ENCODE measurements at places on chromosomes 7 and 10.

GRCh38 chr7:37765421-37765829 is 81.9 kb downstream of the GPR141 start:
- no peak for DNase-seq

DNA sequence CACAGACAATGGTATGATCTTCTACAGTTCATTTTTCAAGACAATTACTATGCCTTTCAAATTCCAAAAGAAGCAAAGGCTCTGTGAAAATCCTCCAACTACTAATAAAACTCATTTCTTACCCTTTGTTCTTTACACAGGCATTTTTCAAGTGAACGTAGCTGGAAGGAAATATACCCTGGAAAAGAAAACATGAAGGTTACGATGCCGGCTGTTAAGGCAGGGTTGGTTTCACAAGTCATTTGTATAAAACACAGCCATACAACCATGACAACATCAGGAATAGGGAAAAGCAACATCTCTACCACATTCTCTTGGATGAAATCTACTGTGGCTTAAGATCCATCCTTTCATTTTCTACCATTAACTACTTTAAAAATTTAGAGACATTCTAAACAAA is 207.9 kb downstream of the DOCK4 start:
- no peak for DNase-seq

- DNase-seq: no peak
Observed at GRCh38 chr7:33128631-33128989, 754 bp upstream of the BBS9 start.

DNA sequence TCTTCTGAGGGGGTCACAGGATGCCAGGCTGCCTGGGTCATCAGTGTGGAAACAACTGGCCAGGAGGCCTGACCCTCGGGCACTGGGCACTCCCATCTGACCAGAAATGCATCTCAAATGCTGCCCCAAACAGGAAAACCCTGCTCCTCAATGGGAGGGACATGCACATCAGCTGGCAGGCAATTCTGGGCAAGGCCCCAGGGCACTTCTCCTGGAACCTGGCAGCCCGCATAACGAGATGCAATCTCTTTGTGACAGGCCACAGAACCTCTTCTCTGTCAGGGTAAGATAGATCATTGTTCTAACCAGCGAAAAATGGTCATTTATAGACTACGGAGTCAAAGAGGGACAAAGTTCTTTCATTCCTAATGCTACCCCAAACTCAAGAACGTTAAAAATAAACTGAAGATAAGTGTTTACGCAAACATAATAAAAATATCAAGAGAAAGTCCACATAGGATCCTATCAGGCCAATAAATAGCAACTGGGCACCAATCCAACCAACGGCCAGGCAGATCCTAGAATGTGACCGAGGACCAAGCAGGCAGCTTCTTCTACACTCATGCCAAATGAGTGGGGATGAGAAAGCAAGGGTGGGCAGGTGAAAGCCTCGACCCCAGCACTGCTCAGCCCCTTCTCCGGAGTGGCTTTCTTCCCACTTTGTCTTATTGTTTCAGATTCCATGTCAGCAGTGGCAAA is 212.3 kb downstream of the TCERG1L start:
- no peak for DNase-seq

GRCh38 chr10:22724773-22725172 is 10.4 kb upstream of the PIP4K2A start:
- DNase-seq: no peak

DNA sequence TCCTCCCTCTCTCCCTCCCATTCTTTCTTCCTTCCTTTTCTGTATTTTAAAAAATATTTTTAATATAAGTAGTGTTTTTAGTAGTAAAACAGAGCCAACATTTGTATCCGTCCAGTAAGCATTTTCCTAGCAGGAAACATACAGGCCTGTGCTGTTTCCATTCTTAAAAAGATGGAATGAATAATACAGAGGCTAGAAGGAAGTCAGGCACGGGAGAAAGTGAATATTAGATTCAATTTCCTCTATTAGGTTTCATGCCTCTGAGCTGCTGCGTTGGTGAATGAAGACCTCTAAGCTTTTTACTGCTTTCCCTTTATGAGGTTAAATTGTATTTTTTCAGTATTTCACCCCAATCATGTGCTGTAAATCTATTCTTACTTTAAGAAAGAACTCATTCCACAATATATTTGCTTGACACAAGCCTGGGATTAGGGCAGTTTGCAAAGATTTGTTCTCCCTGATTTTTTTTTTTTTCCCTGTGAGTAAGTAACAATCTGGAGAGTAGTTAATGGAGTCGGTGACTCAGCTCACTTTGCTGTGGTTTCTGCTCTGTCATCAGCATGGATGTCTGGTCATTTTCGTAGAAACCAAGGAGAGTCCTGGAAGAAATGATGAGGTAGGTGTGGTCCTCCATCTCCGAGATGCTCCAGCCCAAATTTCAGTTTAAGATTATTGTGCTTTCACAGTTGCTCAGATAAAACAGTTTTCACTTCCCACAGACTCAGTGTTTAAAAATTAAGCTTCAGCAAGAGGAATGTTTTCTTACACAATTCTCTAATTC is 76.1 kb upstream of the PITRM1 start:
- DNase-seq: no peak

DNA sequence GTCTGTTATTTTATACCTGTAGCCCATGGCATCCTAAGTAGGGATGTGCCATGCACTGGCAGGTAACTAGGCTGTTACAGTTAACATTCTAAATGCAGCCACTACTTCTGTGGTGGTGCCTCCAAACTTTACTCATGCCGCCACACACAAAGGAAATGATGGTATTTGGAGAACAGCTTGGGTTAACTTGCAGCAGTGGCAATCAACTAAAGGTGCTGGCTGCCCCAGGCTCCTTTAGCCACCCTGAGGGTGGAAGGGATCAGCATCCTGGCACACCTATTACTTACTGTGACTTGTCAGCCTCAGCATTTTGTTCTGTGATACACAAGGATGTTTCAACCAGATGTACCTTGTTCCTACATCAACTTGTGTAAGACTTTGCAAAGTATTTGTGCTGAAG is 221.8 kb upstream of the PPP1R3A start:
- DNase-seq: no peak

DNA sequence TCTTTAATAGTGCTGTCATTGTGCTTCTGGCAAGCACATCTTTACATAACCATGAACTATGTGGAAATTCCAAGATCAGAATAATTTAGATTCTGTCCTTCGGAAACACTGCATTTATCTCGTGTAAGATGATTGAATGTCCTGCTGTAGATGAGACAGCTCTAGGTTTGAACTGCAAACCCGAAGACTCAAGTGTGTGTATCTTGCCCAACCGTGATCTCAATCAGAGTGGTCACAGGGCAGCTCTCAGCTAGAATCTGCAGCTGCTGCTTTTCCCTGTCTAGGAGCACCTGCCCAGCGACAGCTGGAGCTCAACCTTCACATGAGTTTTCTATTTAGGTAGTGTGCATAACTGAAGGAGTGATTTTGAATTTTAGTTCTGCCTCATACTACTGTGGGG is 17.5 kb upstream of the KIF20B start:
- DNase-seq: no peak

- no peak for DNase-seq
Observed at GRCh38 chr7:30057741-30058140, 29.5 kb downstream of the PLEKHA8 start.

DNA sequence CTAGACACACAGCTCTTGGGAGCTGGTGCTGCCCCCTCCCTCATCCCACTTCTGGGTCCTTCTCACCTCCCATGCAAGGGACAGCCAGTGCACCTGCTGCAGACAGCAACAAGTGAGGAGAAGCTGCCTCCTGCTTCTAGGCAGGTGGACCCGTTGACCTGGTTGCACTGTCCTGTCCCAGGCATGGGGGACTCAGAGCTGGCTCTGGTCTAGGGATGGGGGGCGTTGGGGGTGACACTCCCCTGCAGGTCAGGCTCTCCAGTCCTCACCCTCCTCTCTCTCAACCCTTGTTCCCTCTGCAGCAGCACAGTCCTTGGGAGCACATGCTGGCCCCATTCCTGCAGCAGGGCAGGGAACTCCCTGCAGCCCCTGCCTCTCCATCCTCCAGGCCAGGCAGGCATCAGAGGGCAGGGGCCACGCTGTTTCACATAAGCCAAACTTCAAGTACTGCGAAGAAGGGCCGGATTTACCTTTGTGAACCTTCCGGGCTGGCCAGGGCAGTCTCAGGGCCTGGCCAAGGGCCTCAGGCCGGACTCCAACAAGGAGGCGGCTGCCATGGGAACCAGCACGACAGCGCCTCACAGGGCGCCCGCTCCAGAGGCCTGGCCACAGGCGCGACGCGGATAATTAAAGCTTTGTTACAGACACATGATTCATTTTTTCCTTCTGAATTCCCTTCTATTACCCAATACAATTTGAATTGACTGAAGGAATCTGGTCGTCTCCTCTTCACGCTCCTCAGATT is 48.5 kb downstream of the RASGEF1A start:
- no peak for DNase-seq

DNA sequence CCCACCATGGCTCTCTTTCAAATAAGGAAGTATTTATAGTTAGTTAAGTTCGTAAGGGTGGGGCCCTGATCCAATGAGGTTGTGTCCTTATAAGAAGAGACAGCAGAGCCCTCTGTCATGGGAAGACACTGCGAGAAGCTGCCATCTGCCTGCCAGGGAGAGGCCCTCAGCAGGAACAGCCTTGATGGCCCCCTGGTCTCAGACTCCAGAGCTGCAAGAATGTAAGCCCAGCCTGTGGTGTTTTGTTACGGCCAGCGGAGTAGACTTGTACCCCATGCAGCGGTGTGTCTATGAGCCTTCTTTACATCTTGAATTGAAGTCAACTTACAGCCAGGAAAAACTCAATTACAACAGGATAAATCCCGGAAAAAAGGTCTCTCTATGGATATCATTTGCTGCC is 14.3 kb upstream of the LARP4B start:
- DNase-seq: no peak

GRCh38 chr10:73908853-73909539 is 1.9 kb upstream of the PLAU start:
- DNase-seq: no peak

DNA sequence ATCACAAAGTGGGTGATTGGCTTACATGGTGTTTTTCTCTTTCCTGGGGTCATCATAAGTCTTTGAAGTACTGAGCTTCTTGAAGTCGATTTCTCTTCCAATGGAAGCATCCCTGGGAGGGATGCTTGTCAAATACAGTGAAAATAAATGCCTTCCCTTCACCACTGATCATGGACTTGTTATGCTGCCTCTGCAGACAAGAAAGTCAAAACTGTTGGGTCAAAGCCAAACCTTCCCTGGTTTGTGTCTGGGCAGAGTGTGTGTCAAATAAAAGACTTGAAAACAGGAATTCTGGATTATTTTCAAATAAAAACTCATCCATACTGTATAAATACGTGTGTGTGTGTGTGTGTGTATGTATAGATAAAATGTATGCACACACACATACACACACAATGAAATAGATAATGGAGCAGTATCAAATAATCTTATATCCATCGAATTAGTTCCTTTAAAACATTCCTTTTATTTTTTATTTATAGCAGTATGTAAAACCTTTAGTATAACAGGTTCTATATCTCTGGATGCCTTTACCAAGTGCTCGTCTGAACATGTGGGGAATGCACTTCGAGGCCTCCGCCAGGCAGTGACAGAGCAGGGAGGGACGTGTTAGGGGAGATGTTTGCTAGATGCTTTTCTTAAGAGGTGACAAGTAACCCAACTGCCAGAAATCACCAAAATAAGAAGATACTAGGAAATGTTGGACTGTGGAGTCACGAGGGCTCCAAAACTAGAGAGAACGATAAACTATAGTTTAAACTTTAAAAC is 27.2 kb upstream of the WNT16 start:
- DNase-seq: no peak

- DNase-seq: no peak
Observed at GRCh38 chr10:1058017-1058416, 1.8 kb downstream of the WDR37 start.

- DNase-seq: no peak
Observed at GRCh38 chr10:14431868-14432267, 101.1 kb upstream of the FRMD4A start.

DNA sequence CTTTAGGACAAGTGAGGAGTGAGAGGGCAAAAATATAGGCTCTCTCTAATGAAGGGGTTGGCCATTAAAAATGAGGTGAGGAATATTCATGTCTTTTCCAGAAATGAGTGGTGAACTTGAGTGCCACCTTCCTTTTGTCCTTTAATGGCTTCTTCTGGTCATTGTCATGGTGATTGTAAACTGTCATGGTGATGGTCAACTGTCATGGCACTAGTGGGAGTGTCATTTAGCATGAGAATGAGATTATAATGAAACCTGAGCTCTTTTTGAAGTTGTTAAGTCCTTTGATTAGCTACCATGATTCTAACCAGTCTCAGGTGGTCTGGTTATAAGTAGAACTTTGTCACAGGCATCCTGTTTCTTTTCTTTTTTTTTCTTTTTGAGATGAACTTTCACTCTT is 524.4 kb downstream of the NEBL start:
- DNase-seq: no peak

GRCh38 chr10:88958721-88959120 is 6.1 kb upstream of the ACTA2 start:
- DNase-seq: no peak

- DNase-seq: no peak
Observed at GRCh38 chr7:156203923-156204322, 391.7 kb upstream of the SHH start.

GRCh38 chr10:77090381-77091356 is 546.9 kb downstream of the KCNMA1 start:
- no peak for DNase-seq

DNA sequence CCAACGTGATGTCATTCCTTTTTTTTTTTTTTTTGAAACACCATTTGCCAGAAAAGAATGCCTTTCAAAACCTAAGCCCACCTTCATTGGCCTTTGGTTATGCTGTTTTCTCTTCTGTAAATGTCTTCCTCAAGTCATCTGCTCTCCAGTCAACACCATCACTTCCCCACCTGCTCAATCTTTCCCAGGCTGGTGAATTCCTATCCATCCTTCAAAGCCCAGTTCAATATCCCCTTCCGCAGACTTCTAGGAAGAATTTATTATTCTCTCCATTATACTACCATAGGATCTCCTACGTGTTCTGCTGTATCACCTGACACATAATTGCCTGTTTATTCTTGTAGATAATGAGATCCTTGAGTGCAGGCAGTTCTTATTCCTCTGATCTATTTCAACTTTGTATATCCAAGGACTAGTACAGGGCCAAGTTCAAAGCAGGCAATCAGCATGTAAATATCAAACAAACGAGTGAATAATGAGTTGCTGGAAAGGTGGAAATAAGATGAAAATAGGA is 73.5 kb upstream of the PRR15 start:
- DNase-seq: no peak

GRCh38 chr10:102450124-102450373 is 1.3 kb downstream of the C10orf95 start:
- DNase-seq: no peak

DNA sequence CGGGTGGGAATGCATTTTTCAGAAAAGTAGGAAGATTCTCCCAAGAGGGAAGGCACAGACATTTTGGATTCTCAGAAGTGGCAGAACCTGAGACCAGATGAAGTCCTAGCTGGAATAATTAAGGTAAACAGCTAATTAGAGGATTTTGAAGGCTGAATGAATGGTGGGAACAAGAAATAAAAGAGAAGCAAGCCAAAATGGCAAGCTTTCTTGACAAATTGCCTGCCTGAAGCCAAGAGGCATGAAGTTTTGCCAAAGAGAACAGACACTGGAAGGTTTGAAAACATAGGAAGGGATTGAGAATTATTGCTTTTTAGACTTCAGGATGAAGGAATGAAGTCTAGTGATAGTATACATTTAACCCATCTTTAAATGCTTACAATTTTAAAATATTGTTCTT is 115.0 kb upstream of the SEM1 start:
- no peak for DNase-seq

Measured in T follicular helper cell (primary cell).